Ecto neural progenitor cell (in vitro differentiated cells): ENCODE measurements at places on chromosomes 7 and 10.

GRCh38 chr7:101102026-101102425 is 16.7 kb downstream of the TRIM56 start:
- DNase-seq, result no peak

- DNase-seq, result no peak
These were observed 46.4 kb downstream of the MYPN start for GRCh38 chr10:68155615-68156210.

DNA sequence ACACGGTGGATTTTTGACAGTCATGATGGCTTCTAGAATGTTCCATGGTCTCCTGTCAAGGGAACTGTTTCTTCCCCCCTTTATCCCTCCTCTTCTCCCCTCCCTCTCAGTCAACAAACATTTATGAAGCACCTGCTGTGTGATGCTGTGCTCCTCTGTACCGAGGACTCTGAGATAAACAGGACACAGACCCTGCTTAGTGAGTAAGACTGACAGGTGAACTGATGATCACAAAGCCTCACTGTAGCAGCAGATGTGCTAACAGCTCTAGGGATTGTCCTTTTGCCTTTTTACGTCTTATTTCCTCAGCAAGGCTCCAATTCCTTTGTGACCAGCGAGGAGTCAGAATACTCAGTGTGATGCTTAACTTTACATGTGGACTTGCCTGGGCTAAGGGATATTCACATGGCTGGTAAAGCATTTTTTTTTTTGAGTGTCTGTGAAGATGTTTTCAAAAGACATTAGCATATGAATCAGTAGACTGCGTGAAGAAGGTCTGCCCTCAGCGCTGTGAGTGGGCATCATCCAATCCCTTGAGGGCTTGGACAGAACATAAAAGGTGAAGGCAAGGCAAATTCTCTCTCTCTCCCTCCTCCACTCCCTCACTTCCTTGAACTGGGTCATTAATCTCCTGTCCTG is 170.1 kb downstream of the ADRA2A start:
- no peak for DNase-seq

DNA sequence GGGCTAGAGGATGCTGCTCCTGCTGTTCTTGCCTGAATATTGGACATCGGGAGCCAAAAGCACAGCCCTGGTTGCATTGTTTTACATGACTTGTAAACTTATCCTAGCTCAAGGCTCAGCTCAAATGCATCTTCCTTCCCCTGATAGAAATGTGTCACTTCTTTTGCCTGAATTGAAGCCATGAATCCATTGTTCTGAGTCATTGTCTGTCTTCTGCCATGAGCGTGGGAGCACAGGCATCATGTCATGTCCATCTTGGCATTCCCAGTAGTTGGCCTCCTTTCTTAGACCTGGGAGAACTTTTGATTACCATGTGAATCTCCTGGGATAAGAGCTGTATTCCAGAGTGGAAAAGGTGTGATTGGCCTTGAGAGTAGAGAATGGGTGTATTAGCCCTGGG is 54.1 kb upstream of the OPN4 start:
- no peak for DNase-seq
